ENCODE measurements at places on chromosomes 5 and 9.

- no peak for DNase-seq
Observed at GRCh38 chr5:171201310-171201709, 107.7 kb upstream of the TLX3 start.

DNA sequence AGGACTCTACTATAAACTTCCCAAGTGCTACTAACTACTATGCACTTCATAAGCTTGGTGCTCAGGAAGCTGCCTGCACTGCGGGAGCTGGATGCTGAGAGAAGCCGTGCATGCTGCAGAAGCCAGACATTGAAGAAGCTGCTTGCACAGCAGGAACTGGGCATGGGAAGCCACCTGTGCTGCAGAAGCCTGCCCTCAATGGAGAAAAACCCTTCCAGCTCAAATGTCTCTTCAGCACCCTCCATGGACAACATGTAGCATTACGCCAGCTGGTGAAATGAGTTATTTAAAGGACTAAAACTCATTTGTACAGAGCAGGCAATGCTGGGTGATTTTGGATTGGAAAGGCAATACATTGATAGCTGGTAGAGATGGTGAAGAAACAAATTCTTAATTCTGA lies 247.2 kb downstream of the KIF4B start:
- no peak for DNase-seq

DNA sequence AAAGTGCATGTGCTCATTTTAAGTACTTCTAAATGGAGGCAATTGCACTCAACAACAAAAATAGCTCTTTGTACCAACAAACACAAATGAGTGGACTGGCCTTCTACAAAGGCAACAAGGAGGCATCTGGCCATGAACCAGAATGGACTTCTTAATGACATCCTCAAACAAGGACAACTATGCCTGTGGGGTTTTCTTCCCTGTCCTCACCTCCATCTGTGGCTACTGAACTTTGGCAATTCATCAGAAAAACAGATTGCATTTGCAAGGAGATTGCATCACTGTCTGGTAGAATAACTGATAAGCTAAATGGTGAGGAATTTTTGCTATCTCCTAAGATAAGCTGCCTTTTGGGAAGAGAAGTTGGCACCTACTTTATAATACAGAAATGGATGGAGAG lies 447.3 kb upstream of the CCNG1 start:
- DNase-seq, result no peak

GRCh38 chr5:73103870-73104299 lies 16.5 kb upstream of the TMEM171 start:
- no peak for DNase-seq

Data from activated T-cell treated with anti-CD3 and anti-CD28 coated beads, Interleukin-2, amount 50 U/mL, for 72 hours (primary cell).